Cortex of kidney (tissue), 1 donor: ENCODE measurements at places on chromosomes 7 and 10.

DNA sequence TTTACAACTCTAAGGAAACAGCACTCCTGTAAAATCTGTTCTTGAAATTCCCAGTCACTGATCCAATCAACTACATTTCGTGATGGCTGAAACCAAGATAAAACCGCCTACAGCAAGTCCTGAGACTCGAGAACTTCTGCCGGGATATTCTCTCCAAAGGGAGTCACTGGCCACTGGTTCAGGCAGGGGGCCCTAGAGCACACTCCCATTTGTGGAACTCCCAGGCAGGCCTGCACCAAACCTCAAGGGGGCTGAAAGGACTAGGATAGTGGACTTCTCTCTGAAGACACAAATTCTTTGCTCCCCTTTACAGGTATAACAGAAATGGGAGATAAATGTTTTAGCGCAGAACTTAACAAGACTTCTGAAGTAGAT lies 16.3 kb downstream of the CYTH3 start:
- no peak for DNase-seq

DNA sequence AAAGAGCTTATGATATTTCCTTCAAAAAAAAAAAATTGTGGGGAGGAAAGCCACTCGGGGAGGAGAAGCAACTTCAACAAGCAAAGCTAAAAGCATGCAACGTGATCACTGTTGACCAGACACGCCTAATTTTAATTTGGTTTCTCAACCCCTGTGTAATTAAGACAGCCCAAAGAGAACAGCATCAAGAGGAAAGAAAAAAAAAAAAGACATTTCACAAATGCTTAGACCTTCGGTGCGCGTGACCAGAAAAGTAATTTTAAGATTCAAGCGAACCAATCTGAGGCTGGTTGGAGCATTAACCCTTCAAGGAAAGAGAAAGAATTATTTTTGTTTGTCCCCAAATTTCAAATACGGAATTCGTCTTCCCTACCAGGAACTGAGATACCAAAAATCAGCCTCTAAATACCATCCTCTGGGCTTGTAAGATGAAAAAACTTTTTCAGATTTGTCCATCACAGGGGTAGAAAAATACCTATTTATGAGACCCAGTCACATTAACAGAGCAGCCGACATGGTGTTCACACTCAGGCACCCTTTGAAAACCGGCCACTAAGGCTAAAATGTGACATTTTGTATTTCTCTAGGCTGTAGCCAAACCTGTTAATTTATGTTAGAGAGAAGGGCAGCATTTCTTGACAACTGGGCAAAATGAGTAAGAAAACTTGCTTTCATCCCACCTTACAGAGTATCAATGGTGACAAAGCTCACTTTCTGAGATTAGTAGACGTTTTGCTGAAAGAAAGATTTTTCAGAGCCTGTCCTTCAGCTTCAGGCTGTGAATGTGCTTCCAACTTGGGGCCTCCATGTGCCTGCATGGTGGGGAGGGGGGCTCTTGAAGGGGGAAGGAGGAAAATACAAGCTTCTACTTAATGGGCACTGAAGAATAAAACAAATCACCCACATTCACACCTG lies 179.9 kb upstream of the KLF14 start:
- DNase-seq: no peak

DNA sequence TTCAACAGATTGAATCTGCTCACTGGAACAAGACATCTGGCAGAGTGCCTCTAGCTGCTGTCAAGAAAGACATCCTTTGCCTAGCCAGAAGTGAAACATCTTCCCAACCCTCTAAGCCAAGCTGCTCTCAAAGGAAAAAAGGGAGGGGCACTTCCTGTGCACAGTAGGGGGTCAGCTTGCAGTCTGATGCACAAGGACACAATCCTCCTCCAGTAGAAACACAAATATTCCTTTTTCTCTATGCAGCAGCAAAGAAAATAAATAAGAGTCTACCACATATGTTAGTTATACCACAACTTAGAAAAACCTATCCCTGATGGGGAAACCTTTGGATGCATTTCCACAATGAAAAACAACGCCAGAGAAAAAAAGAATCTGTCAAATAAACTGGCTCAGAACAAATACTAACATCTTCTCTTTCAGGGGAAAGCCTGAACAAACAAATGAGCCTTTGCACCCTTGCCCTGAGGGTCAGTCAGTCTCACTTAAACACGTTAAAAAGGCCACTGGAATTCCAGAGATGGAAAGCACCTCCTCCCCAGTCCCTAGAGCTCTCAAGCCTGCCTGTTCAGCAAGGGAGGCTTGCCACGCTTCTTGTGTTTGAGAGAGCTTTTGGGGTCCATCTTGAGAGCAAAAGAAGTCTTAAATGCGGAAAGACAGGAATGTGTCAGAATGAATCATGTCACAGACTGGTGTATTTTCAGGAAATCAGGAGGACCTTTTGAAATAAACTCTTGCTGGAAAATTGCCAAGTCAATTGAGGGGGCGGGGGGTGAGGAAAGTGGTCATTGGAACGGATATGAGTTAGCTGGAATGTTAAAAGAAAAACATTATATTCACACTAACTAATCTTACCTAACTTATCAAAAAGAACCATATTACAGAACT lies 7.5 kb downstream of the LAMB1 start:
- DNase-seq: no peak

DNA sequence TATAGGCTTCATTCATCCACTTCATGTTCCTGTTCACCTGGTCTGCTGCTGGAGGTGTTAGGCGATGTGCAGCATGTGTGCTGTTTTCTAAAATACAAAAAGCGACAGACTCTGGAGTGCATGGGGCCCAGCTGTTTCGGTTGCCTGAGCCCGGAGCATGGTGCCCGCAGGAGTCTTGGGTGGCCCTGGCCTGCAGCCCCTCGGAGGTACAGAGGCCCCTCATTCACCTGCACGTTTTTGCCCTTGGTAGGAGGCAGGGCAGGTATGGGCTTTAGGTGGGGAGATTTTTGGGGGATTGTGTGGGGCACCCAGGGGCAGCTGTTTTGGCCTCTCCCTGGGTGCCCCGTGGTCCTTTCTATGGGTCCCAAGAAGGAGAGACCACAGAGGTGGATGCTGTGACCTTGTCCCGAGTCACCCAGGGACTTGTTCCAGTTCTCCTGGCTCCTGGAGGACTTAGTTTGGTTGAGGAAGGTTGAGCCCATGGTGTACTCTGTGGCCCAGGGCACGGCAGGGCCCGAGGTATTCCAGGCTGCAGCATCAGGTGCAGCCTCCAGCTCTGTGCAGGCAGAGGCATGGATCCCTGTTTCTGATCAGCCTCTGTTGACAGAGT lies 130.7 kb downstream of the TRRAP start:
- DNase-seq: no peak

GRCh38 chr7:102106625-102107024 lies 180.0 kb upstream of the SH2B2 start:
- DNase-seq: no peak

DNA sequence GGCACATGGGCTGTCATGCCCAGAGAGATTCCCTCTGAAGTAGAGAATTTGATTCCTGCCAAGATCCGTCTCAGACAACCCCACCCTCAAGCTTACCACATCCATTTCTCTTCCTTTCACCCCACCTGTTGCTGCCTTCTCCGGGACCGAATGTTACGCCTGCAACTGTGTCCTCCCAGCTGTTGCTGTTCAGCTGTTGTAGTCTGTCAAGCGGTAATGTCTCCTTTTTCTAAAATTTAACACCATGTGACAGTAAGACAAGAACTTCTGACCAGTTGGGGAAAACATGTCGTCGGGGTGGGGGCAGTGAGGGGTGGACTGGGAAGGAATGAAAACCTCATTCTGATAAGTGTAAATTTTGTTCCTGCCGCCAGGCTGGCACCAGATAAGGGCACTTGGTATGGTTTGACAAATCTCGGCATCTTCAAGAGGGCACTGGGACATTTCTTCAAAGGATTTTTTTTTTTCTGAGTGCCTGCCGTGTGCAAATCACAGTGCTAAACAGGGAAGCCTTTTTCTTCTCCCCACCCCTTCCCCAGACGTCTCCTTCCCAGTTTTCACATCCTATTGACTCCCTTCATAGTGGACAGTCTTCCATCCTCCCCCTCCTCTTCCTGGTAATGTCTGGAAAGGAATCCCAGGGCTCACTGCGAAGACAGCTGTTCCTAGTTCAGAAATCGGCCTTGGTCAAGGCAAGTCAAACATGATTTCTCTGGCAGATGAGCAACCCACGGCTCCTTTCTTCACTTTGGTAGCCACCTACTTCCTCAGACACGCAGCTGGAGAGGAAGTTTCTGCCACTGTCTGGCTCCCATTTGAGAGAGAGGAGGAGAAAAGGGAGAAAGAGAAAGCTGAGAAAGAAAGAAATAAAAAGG lies 5.0 kb upstream of the CELF2 start:
- no peak for DNase-seq

DNA sequence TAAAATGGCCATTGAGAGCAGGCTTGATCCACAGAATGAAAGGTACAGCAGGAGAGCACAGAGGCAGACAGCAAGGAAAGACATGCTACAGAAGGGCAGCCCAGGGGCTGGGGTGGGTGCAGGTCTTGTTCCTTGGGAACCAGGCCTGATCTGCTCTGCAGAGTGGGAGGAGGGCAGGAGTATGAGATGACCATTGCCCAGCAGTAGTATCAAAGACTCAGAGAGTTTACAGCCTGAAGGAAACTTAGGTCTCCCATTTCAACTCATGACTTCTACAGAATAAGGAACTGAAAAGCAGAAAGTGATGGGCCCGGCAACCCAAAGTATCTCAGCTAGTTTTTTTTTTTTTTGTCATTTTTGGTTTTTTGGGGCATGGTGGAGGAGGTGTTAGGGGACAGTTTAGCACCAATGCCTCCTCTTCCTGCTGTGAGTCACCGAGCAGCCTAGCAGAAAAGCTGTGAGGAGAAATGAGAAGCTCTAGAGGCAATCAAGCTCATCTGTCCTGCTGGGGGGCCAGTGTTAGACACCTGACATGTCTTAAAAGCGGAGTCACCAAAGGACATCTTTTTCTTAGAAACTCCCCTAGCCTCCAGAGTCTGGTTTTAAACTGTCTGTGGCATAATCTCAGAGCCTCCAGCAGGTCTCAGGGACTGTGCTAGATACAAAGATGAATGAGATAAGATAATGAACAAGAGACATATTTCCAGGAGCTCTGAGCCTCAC lies 34.3 kb upstream of the HERPUD2 start:
- DNase-seq: no peak

DNA sequence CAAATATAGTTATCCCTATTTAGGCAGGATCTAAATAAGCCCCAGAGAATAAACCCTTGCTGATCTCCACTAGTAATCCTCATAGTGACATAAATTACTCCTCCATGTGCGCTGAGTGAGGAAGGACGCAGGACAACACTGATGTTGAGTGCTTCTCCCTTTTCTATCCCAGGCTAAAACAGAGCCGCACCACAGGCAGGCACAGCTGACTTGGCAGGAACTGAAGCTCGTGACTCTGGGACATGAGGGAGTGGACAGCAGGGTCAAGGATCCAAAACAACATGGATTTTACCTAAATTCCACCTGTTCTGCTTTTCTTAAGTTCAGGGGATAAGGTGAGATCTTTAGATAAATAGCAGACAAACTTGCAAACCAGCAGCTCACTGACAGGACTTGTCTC lies 46.0 kb downstream of the VOPP1 start:
- DNase-seq: no peak

DNA sequence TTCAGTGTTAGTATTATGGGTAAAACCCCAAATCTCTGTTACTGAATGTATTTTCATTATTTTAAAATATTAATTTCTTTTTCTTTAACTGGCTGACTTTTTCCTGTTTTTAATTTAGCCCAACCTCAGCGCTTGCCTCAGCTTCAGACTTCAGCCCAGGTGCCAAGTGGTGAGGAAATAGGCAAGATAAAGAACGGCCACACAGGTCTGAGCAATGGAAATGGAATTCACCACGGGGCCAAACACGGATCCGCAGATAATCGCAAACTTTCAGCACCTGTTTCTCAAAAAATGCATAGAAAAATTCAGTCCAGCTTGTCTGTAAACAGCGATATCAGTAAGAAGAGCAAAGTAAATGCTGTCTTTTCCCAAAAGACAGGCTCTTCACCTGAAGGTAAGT lies 57.5 kb downstream of the MDFIC start:
- no peak for DNase-seq

- no peak for DNase-seq
Measured at GRCh38 chr10:14748441-14748840, 26.3 kb downstream of the FAM107B start.

DNA sequence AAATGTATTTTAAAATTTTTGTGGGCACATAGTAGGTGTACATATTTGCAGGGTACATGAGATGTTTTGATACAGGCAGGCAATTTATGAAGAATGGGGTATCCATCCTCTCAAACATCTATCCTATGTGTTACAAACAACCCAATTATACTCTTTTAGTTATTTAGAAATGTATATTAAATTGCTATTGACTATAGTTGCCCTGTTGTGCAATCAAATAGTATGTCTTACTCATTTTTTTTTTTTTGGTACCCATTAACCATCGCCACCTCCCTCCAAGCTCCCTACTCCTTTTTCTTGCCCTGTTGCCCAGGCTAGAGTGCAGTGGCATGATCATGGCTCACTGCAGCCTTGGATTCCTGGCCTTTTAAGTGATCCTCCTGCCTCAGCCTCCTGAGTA lies 128.1 kb downstream of the BAMBI start:
- DNase-seq: no peak

GRCh38 chr7:50607524-50608125 lies 42.4 kb upstream of the DDC start:
- no peak for DNase-seq

- no peak for DNase-seq
Measured at GRCh38 chr10:74955796-74956195, 129.4 kb downstream of the KAT6B start.

GRCh38 chr7:39383136-39383535 lies 183.1 kb upstream of the YAE1 start:
- no peak for DNase-seq

- DNase-seq: no peak
Measured at GRCh38 chr10:35409094-35409582, 72.8 kb downstream of the CCNY start.

- DNase-seq: no peak
Measured at GRCh38 chr7:105887569-105888189, 11.3 kb upstream of the ATXN7L1 start.

GRCh38 chr7:4245135-4245865 lies 436.8 kb upstream of the FOXK1 start:
- no peak for DNase-seq

DNA sequence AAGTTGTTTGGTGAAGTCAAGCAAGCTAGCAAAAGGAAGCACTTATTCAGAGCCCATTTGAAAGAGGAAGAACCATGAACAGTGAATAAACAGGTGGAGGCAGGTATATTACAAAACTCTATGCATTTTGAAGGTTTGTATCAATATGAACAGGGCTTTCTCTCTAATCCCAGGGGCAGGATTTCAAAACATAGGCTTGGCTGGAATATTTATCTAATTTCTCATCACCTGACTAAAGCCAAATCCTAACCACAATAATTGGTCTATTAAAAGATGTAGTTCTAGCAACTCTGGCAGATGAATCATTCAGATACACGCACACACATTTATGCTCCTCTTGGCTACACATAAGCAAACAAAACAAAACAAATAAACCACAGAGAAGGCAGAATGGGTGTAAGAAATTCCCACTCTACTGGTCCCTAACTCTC lies 554.4 kb downstream of the INHBA start:
- no peak for DNase-seq

DNA sequence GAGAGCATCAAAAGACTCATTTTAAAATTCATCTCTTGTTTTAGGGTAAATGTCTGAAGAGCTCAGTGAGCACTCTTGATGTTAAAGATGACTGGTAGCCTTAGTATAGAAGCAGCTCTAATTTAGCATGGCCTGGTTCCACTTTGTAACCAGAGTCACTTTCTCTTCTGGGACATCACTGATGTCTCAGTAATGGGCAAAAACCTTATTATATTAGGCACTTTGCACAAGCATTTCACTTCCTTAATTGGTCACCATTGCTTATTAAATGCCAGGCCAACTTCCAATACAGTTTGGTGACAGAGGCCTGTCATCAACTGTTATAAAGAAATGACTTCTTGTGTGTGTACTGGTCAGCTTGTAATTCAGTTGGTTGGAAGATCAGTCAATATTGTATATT lies 53.0 kb downstream of the STEAP1B start:
- no peak for DNase-seq
